ENCODE measurements at places on chromosomes 3 and 15. TPM values are rescaled to one million over a fixed set of nuclear protein-coding genes. Genes with fewer than 3 reads are reported as not detected.

The TMC3 gene
- polyA plus RNA-seq = 6.2 TPM

The GRK7 gene
- polyA plus RNA-seq = not detected

The WDR76 gene
- polyA plus RNA-seq = 4.9 TPM

The CHL1 gene
- polyA plus RNA-seq = 14.9 TPM

The NPAP1 gene
- polyA plus RNA-seq = 0.36 TPM

The THSD4 gene
- 17.5 TPM for polyA plus RNA-seq

The A4GNT gene
- 0.07 TPM for polyA plus RNA-seq

The OCA2 gene
- polyA plus RNA-seq = 6.5 TPM

The KBTBD12 gene
- 0.52 TPM for polyA plus RNA-seq

The SAMD7 gene
- not detected for polyA plus RNA-seq

The CCDC54 gene
- 0.04 TPM for polyA plus RNA-seq

The BRK1 gene
- 172 TPM for polyA plus RNA-seq

The LAMB2 gene
- polyA plus RNA-seq = 209 TPM

The RPUSD2 gene
- polyA plus RNA-seq = 9.9 TPM

The SMC4 gene
- 61.1 TPM for polyA plus RNA-seq

- DNase-seq = no peak
- no peaks in the 10 kb centered on the region for H3K27me3 ChIP-seq
- no peak overlapping the region for H3K27ac ChIP-seq
- no peaks in the 10 kb centered on the region for H3K36me3 ChIP-seq
- H3K4me3 ChIP-seq = no peak overlapping the region
Measured at GRCh38 chr3:44421280-44421679, 56.2 kb downstream of the ZNF445 start.

DNA sequence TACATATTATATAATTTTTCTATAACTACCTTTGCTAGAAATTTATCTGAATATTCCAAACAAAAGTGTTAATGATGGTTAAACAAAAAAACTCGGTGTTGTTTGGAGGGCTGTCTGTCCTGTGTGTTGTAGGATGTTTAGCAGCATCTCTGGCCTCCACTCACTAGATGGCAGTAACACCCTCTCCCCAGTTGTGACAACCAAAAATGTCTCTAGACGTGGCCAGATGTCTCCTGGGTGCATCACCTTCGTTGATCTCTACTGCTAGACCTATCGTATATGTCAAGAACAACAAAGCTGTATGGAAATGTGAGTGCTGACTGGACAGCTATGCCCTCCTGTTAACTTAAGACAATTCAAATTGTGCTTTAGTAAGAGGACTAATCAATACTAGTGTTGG is 14.1 kb downstream of the ANKRD34C start:
- no peak overlapping the region for H3K27ac ChIP-seq
- peaks cover 6% of the 10 kb centered on the region for H3K27me3 ChIP-seq
- no peak overlapping the region for H3K4me3 ChIP-seq
- no peaks in the 10 kb centered on the region for H3K36me3 ChIP-seq
- no peak for DNase-seq
- H3K4me1 ChIP-seq = no peaks in the 10 kb centered on the region

DNA sequence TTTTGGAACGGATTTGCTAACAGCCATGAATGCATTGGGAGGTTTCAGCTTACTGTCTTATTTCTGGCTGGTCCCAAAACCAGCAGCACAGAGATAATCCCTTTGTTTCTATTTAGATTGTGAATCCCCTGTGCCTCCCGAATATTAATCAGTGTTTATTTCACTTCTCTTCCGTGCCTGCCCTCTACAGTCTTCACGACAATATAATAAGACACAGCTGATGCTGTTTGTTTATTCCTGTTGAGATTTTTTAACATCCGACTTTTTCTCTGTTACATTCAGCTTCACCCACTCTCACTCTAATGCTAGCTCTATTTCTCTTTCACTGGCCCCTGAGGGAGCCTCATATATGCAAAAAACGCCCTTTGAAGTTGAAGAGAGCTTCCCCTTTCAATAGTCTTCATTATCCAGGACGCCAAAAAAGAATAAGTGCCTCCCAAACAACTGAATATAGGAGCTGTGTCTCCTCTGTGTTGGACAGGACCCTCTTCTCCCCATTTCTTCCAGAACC is 995.3 kb downstream of the ROBO2 start:
- H3K27ac ChIP-seq = no peak overlapping the region
- no peak for DNase-seq
- no peaks in the 10 kb centered on the region for H3K36me3 ChIP-seq
- H3K4me1 ChIP-seq = no peaks in the 10 kb centered on the region
- H3K27me3 ChIP-seq = no peaks in the 10 kb centered on the region

DNA sequence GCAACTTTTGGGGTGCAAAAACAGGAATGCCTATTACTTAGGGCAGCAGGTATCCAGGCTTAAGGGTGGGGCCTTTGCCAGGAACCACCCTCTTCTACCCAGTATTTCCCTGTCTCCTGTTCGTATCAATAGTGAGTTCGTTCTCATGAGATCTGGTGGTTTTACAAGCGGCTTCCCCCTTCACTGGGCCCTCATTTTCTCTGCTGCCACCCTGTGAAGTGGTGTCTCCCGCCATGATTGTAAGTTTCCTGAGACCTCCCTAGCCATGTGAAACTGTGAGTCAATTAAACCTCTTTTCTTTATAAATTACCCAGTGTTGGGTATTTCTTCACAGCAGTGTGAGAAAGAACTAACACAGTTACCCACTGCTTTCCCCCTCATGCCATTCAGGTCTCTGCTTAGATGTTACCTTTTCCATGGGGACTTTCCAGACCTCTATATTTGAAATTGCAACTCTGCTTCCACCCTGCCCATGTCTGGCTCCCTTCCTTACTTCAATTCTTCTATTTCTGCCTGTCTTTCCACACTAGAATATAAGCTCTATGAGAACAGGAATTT is 23.9 kb upstream of the TRA2B start:
- no peak overlapping the region for H3K4me3 ChIP-seq
- peaks cover 15% of the 10 kb centered on the region for H3K4me1 ChIP-seq
- DNase-seq = no peak
- no peaks in the 10 kb centered on the region for H3K36me3 ChIP-seq
- H3K27ac ChIP-seq = no peak overlapping the region

- H3K27ac ChIP-seq = no peak overlapping the region
- no peaks in the 10 kb centered on the region for H3K27me3 ChIP-seq
- H3K4me1 ChIP-seq = peaks cover 3% of the 10 kb centered on the region
- no peaks in the 10 kb centered on the region for H3K36me3 ChIP-seq
Measured at GRCh38 chr3:138023754-138024153, 13.8 kb downstream of the CLDN18 start.

GRCh38 chr15:74821091-74821789 is 5.2 kb upstream of the CPLX3 start:
- H3K4me3 ChIP-seq = no peak overlapping the region
- DNase-seq = no peak
- H3K4me1 ChIP-seq = peaks cover 7% of the 10 kb centered on the region
- peaks cover 24% of the 10 kb centered on the region for H3K27me3 ChIP-seq
- no peak overlapping the region for H3K27ac ChIP-seq

DNA sequence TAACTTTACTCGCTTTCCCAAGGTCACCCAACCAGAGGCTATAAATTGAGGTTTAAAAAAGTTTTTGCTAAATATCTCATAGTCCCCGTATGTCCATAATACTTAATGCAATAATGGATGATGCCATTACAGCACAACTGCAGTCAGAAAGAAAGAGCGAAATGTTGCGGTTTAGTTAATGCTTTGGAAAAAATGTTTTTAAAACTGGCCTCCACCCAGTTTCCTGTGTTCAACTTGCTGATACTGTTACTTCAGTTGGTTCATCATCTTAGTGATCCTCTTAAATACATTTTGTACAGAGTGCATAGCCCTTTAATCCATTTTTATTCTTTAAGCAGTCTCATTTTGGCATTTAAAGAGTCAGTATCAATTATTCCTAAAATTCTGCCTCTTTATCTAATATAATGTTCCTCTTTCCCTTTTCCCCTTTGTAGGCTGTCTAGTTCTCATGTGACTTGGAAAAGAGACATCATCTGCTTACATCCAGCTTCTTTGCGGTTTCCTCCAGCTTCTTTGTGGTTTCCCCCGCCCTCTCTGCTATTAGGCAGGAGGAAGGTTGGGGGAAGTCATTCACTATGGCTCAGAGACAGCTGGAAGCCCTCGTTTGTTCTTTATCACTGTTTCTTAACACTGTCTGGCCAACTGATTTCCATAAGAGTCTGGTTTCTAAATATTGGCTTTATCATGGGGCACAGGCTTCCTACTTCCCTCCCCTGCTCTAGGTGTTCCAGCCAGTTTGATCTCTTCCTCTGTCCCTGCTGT is 154.3 kb downstream of the GOLIM4 start:
- no peaks in the 10 kb centered on the region for H3K4me1 ChIP-seq
- no peak overlapping the region for H3K4me3 ChIP-seq

GRCh38 chr3:30586096-30586805 is 20.1 kb upstream of the TGFBR2 start:
- peaks cover 9% of the 10 kb centered on the region for H3K4me1 ChIP-seq
- H3K36me3 ChIP-seq = no peaks in the 10 kb centered on the region
- H3K27ac ChIP-seq = no peak overlapping the region
- H3K27me3 ChIP-seq = no peaks in the 10 kb centered on the region
- H3K4me3 ChIP-seq = no peak overlapping the region

DNA sequence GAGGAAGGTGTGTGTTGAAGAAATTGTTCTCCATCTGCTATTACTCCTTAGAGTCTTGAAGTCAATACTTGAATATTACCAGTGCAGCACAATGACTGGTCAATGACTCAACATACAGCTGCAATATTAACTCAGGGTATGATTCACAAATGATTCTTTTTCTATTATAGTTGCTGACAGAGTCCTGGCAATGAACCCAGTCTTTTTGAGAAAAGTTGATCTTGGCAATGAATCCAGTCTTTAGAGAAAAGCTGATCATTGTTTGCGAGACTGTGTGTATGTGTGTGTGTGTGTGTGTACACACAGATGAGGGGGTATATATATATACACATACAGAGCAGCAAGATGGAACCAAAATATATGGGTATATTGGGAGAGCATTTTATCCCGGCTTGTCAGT is 315.1 kb downstream of the ZNF385D start:
- no peak for DNase-seq
- no peaks in the 10 kb centered on the region for H3K27me3 ChIP-seq
- no peaks in the 10 kb centered on the region for H3K36me3 ChIP-seq

DNA sequence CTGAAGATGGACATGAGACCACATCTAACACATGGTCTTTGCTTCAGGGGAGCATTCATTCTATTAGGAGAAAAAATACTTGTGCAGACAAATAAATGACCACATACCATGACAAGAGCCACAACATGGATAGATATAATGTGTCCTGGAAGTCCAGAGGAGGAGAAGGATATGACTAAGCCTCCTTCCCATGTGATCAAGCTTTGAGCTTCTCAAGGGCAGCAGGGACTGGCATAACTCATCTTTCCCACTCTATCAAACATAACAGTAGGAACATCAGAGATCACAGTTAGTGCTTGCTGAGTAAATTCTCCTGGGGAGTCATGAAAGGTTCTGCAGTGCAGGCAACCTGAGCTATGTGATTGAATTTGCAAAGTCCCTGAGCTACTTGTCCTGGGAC is 86.0 kb upstream of the LPP start:
- DNase-seq = no peak
- peak overlapping the region; percentile 22 for H3K27ac ChIP-seq
- H3K4me1 ChIP-seq = peaks cover 16% of the 10 kb centered on the region
- H3K36me3 ChIP-seq = no peaks in the 10 kb centered on the region

- H3K36me3 ChIP-seq = no peaks in the 10 kb centered on the region
- H3K27me3 ChIP-seq = no peaks in the 10 kb centered on the region
- no peaks in the 10 kb centered on the region for H3K4me1 ChIP-seq
- no peak overlapping the region for H3K27ac ChIP-seq
- DNase-seq = peak; percentile 2
Measured at GRCh38 chr3:85567071-85567676, 608.4 kb downstream of the CADM2 start.

- no peak overlapping the region for H3K4me3 ChIP-seq
- peaks cover 10% of the 10 kb centered on the region for H3K4me1 ChIP-seq
- no peaks in the 10 kb centered on the region for H3K27me3 ChIP-seq
- H3K36me3 ChIP-seq = peaks cover 8% of the 10 kb centered on the region
- H3K27ac ChIP-seq = peak overlapping the region; percentile 71
Measured at GRCh38 chr3:188711881-188712247, 459.9 kb upstream of the TPRG1 start.

DNA sequence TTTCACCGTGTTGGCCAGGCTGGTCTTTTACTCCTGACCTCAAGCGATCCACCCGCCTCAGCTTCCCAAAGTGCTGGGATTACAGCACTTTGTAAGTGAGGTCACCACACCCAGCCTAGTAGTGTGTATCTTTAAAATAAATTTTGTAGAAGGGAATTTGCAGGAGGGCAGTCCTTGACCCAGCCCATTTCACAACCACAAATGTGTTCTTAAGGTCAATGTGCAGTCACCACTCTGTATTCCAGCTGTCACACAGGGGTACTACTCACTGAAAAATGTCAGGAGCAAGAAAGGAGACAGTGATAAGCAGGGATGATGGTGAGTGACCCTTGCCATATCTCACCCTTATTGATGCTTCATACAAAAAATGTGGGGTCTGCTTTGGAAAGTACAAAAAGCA is 98.5 kb downstream of the FRMD5 start:
- DNase-seq = no peak
- no peak overlapping the region for H3K4me3 ChIP-seq
- H3K36me3 ChIP-seq = no peaks in the 10 kb centered on the region
- no peaks in the 10 kb centered on the region for H3K27me3 ChIP-seq
- H3K4me1 ChIP-seq = no peaks in the 10 kb centered on the region

- H3K27ac ChIP-seq = no peak overlapping the region
- no peaks in the 10 kb centered on the region for H3K4me1 ChIP-seq
- H3K27me3 ChIP-seq = no peaks in the 10 kb centered on the region
- H3K4me3 ChIP-seq = no peak overlapping the region
Measured at GRCh38 chr3:11305509-11305908, 33.3 kb downstream of the ATG7 start.

DNA sequence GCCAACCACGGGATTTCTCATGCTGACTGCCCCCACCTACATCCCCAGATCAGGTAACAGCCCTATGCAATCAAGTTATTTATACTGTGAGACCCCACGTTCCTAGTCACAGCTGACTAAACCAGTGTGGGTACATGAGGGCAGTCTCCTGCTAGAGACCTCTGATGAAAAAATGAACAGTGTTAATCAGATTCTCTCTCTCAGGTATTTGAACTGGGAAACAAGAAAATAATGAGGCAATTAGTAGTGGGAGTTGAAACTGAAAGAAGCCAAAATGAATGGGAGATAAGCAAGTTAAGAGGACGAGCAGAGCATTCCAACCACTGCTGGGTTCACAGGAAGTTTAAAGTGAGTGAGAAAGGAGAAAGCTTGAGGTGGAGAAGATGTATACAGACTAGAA is 98.5 kb upstream of the MYO5C start:
- H3K36me3 ChIP-seq = no peaks in the 10 kb centered on the region
- no peaks in the 10 kb centered on the region for H3K4me1 ChIP-seq
- no peak for DNase-seq
- H3K27me3 ChIP-seq = no peaks in the 10 kb centered on the region

Measured in large intestine (tissue), 12 donors.